ENCODE measurements at places on chromosomes 1 and 21.

GRCh38 chr1:11749996-11750395 is 12.0 kb upstream of the C1orf167 start:
- no peak for DNase-seq
- no peaks in the 10 kb centered on the region for H3K27me3 ChIP-seq
- no peak overlapping the region for H3K27ac ChIP-seq
- H3K36me3 ChIP-seq = peaks cover 6% of the 10 kb centered on the region
- peaks cover 6% of the 10 kb centered on the region for H3K4me1 ChIP-seq

GRCh38 chr1:34976384-34977209 is 8.6 kb downstream of the TMEM35B start:
- H3K27ac ChIP-seq = no peak overlapping the region
- no peak for DNase-seq
- peaks cover 7% of the 10 kb centered on the region for H3K36me3 ChIP-seq
- H3K27me3 ChIP-seq = no peaks in the 10 kb centered on the region
- no peak overlapping the region for H3K4me3 ChIP-seq

DNA sequence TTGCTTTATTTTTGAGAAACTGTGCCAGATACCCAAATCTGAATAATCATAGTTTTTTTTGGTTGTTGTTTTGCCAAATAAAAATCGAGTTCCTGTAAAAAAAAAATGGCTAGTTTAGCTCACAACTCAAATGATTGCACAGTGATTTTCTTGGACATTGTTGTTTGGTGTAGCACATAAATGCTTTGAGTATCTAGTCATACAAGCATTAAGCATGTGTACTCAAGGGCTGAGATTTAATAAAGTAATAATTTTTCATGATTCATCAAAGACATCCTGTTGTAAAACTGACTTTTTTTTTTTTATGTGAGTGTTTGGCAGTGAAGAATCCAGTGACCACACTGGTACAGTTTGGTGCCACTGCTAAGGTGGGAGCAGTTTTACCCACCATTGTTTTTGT is 18.8 kb downstream of the ITSN1 start:
- peaks cover 11% of the 10 kb centered on the region for H3K4me1 ChIP-seq
- no peaks in the 10 kb centered on the region for H3K27me3 ChIP-seq
- no peak overlapping the region for H3K4me3 ChIP-seq
- no peak for DNase-seq
- no peak overlapping the region for H3K27ac ChIP-seq

GRCh38 chr1:210922666-210923065 is 211.3 kb downstream of the KCNH1 start:
- peaks cover 7% of the 10 kb centered on the region for H3K4me1 ChIP-seq
- no peaks in the 10 kb centered on the region for H3K27me3 ChIP-seq
- no peak overlapping the region for H3K4me3 ChIP-seq

DNA sequence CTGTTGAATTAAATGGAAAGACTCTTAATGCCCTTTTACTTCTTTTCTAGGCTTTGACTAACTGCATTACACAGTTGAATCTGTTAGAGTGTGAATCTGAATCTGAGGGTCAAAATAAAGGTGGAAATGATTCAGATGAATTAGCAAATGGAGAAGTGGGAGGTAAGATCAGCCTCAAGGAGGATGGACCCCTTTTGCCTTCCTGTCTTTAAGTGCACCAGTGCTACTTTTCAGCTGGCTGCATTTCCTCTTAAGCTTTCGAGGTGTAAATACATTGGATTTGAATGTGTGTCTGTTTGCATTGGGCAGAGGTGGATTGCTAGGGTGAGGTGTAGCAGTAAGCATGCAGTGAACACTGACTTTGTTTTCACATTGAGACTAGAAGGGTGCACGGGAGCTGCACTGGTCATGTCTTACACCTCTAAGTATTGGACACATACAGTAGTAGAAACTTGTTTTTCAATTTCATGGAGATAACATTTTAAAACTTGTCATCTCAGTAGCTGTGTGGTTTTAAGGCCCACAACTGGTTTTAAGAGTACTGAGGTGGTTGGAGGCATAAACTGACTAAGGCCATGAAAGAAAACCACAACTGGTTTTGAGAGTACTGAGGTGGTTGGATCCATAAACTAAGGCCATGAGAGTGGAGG is 35.4 kb downstream of the MIA3 start:
- no peak overlapping the region for H3K4me3 ChIP-seq
- no peaks in the 10 kb centered on the region for H3K27me3 ChIP-seq
- peaks cover 54% of the 10 kb centered on the region for H3K36me3 ChIP-seq
- no peak overlapping the region for H3K27ac ChIP-seq
- H3K4me1 ChIP-seq = no peaks in the 10 kb centered on the region
- DNase-seq = no peak

- peaks cover 11% of the 10 kb centered on the region for H3K27me3 ChIP-seq
- no peak overlapping the region for H3K4me3 ChIP-seq
- no peaks in the 10 kb centered on the region for H3K36me3 ChIP-seq
- no peak for DNase-seq
- H3K4me1 ChIP-seq = peaks cover 58% of the 10 kb centered on the region
- no peak overlapping the region for H3K27ac ChIP-seq
These were observed 61.1 kb downstream of the UBE2T start for GRCh38 chr1:202280595-202280994.

- no peaks in the 10 kb centered on the region for H3K36me3 ChIP-seq
- DNase-seq = peak; percentile 87
- H3K4me1 ChIP-seq = peaks cover 39% of the 10 kb centered on the region
- peak overlapping the region; percentile 85 for H3K4me3 ChIP-seq
These were observed 3.7 kb upstream of the ARHGEF19 start for GRCh38 chr1:16215882-16216753.

DNA sequence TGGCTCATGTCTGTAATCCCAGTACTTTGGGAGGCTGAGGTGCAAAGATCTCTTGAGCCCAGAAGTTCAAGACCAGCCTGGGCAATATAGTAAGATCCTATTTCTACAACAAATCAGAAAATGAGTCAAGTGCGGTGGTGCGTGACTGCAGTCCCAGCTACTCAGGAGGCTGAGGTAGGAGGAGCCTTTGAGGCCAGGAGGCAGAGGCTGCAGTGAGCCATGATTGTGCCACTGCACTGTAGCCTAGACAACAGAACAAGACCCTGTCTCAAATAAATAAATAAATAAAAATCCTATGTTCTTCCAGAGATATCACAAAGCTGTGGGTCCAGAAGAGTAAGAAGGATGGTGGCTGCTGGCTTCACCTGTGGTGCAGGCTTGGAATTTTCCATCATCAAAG is 22.1 kb downstream of the CDA start:
- peaks cover 8% of the 10 kb centered on the region for H3K4me1 ChIP-seq
- H3K4me3 ChIP-seq = no peak overlapping the region
- H3K27me3 ChIP-seq = peaks cover 3% of the 10 kb centered on the region
- no peak overlapping the region for H3K27ac ChIP-seq
- DNase-seq = no peak

GRCh38 chr1:32920833-32921232 is 19.6 kb upstream of the TMEM54 start:
- DNase-seq = no peak
- no peaks in the 10 kb centered on the region for H3K27me3 ChIP-seq
- H3K27ac ChIP-seq = no peak overlapping the region
- no peaks in the 10 kb centered on the region for H3K36me3 ChIP-seq

- no peak for DNase-seq
- peak overlapping the region; percentile 50 for H3K27ac ChIP-seq
- no peaks in the 10 kb centered on the region for H3K27me3 ChIP-seq
- H3K4me3 ChIP-seq = no peak overlapping the region
- peaks cover 31% of the 10 kb centered on the region for H3K4me1 ChIP-seq
These were observed 517.2 kb upstream of the B3GALT2 start for GRCh38 chr1:193703655-193704054.

GRCh38 chr1:199510314-199510713 is 517.2 kb upstream of the NR5A2 start:
- DNase-seq = no peak
- H3K4me1 ChIP-seq = peaks cover 2% of the 10 kb centered on the region
- H3K4me3 ChIP-seq = no peak overlapping the region
- H3K27me3 ChIP-seq = peaks cover 8% of the 10 kb centered on the region
- H3K27ac ChIP-seq = no peak overlapping the region
- no peaks in the 10 kb centered on the region for H3K36me3 ChIP-seq

DNA sequence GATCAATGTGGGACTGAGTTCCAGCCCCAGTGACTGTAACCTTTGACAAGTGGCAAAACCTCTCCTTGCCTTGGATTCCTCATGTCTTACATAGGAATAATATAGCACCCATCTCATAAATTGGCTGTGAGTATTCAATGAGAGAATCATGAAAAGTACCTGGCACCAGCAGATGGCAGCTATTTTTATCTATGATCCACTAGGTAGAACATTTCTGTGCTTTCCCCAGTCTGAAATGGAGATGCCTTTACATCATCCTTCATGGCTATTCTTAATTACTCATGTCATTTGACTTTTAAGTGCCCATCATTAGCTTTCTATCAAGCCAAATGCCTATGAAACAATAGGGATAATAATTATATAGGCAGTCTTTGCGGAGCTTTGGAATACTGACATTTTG is 130.1 kb downstream of the TGFB2 start:
- H3K27me3 ChIP-seq = no peaks in the 10 kb centered on the region
- H3K36me3 ChIP-seq = no peaks in the 10 kb centered on the region
- no peak overlapping the region for H3K4me3 ChIP-seq

DNA sequence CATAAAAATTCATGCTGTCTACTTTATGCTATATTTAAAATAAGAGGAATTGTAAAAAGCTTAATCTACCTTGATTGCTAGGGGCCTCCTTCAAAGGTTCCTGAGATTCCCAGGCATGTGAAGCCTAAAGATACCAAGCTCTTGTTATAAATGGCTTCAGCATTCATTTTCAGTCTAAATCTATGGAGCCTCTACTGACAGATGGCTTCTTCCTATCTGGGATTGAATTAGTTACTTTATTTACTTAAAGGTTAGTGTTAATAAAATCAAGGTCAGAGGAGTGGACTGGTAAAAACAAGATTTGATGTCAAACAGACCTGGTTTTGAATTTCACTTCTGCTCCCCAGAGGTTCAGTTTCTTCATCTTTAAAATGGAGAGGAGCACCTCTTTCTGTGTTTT is 93.7 kb downstream of the TNNI3K start:
- H3K36me3 ChIP-seq = no peaks in the 10 kb centered on the region
- peaks cover 2% of the 10 kb centered on the region for H3K27me3 ChIP-seq
- H3K4me3 ChIP-seq = no peak overlapping the region
- H3K27ac ChIP-seq = no peak overlapping the region

- H3K36me3 ChIP-seq = no peaks in the 10 kb centered on the region
- H3K4me3 ChIP-seq = no peak overlapping the region
- no peaks in the 10 kb centered on the region for H3K27me3 ChIP-seq
- no peak for DNase-seq
- H3K4me1 ChIP-seq = peaks cover 40% of the 10 kb centered on the region
These were observed 22.1 kb upstream of the SLC44A3 start for GRCh38 chr1:94798054-94798453.

- no peak overlapping the region for H3K4me3 ChIP-seq
- H3K4me1 ChIP-seq = peaks cover 15% of the 10 kb centered on the region
- no peak overlapping the region for H3K27ac ChIP-seq
- no peak for DNase-seq
- no peaks in the 10 kb centered on the region for H3K36me3 ChIP-seq
- no peaks in the 10 kb centered on the region for H3K27me3 ChIP-seq
These were observed 4.2 kb upstream of the NVL start for GRCh38 chr1:224333939-224334786.

DNA sequence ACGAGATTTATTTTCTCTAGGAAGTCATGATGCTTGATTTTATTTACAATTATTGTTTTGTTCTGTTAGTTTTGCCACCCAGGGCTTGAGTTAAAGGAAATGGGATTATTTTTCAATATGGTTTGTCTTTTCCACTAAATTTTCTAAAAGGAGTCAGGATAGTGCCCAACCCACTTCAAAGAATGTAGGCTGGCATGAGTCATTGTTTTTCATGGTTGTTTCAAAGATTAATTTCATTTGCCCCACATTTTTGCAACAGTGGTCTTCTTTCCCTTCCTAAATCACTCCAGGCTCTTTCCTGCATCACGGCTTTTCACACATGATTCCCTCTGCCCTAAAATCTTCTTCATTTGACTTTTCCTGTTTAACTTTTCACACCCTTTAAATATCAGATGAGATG is 2.5 kb downstream of the SLAMF6 start:
- no peak for DNase-seq
- no peak overlapping the region for H3K27ac ChIP-seq
- H3K4me1 ChIP-seq = peaks cover 6% of the 10 kb centered on the region
- no peaks in the 10 kb centered on the region for H3K36me3 ChIP-seq
- H3K4me3 ChIP-seq = no peak overlapping the region

DNA sequence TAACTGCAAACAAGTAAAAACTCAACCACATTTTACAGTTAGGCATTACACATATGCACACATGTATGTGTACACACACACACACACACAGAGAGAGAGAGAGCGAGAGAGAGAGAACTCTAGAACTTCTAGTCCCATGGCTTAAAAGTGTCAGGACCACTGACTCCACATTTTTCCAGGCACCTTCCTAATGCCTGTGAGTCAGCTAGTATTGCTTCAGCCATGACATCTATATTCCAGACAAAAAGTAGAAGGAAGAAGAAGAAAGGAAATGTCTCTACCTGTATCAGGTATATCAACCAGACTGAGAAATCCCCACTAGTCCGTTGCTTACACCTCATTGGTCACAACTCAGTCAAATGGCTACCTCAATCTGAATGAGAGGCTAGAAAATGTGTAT is 31.9 kb upstream of the TACSTD2 start:
- H3K27ac ChIP-seq = no peak overlapping the region
- no peaks in the 10 kb centered on the region for H3K27me3 ChIP-seq
- no peak overlapping the region for H3K4me3 ChIP-seq

DNA sequence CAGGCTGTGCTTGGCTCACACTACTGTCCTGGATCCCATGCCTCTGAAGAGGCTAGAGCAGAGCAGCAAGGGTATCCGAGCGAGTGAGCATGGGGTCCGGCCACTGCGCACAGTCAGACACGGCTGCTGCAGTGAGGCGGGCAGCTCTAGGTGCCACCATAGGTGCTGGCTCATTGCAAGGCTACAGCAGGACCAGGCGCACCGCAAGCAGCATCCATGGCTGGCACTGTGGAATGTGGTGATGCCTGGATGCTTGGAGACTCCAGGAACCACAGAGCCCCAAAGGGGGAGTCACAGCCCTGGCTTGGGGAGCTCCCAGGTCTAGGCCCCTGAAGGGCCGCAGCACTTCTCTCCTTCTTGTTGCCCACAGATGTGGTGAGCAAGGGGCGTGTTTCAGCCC is 47.2 kb downstream of the ATP6V1G3 start:
- no peaks in the 10 kb centered on the region for H3K27me3 ChIP-seq
- H3K4me1 ChIP-seq = peaks cover 14% of the 10 kb centered on the region
- no peak for DNase-seq
- H3K4me3 ChIP-seq = no peak overlapping the region
- no peaks in the 10 kb centered on the region for H3K36me3 ChIP-seq

- peaks cover 31% of the 10 kb centered on the region for H3K36me3 ChIP-seq
- no peaks in the 10 kb centered on the region for H3K27me3 ChIP-seq
- H3K27ac ChIP-seq = no peak overlapping the region
- peak; percentile 62 for DNase-seq
These were observed 29.5 kb downstream of the ARHGEF16 start for GRCh38 chr1:3483801-3484444.

GRCh38 chr1:154635171-154635570 is 27.2 kb upstream of the ADAR start:
- peaks cover 37% of the 10 kb centered on the region for H3K27me3 ChIP-seq
- no peak overlapping the region for H3K27ac ChIP-seq
- DNase-seq = no peak
- H3K4me3 ChIP-seq = no peak overlapping the region
- no peaks in the 10 kb centered on the region for H3K36me3 ChIP-seq

- no peak overlapping the region for H3K27ac ChIP-seq
- H3K27me3 ChIP-seq = no peaks in the 10 kb centered on the region
- no peak for DNase-seq
- H3K4me3 ChIP-seq = no peak overlapping the region
These were observed 518.7 kb downstream of the PTPRC start for GRCh38 chr1:199157494-199157893.
